ENCODE measurements at places on chromosomes 1 and 21.

DNA sequence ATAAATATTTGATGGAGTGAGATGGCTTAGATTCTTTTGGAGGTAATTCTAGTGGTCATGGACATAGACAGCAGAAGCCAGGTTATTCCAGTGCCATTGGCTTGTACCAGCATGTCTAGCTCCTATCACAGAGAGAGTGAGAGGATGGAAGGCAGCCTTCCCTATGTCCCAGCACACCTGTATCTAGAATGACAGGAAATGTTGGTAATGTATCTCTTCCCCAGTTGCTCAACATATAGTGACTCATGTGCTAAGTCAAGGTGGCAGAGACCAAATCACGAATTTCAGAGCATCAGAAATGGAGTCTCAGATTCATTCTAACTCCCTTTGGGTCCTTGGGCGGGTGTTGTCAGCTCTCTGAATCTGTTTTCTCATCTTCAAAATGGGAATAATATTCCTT, 28.4 kb downstream of the METTL13 start:
- DNase-seq = no peak

DNA sequence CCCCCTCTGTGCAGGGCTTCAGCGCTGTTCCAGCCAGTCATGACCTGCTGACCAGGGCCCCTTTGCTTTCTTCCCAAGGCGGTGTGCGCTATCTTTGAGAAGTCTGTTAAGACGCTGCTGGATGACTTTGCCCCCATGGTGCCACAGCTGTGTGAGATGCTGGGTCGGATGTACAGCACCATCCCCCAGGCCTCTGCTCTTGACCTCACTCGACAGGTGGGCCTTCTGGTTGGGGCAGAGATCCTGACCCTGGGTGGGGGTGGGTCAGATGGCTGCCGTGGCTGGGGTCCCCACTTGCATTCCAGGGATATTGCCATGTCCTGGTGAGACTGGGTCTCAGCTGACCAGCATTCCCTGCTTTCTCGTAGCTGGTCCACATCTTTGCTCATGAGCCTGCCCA, 9.0 kb upstream of the DPH2 start:
- no peak for DNase-seq

- no peak for DNase-seq
These were observed 42.5 kb downstream of the UTP25 start for GRCh38 chr1:209870151-209870831.

- DNase-seq = no peak
These were observed 6.1 kb downstream of the FLVCR1 start for GRCh38 chr1:212864201-212864600.

DNA sequence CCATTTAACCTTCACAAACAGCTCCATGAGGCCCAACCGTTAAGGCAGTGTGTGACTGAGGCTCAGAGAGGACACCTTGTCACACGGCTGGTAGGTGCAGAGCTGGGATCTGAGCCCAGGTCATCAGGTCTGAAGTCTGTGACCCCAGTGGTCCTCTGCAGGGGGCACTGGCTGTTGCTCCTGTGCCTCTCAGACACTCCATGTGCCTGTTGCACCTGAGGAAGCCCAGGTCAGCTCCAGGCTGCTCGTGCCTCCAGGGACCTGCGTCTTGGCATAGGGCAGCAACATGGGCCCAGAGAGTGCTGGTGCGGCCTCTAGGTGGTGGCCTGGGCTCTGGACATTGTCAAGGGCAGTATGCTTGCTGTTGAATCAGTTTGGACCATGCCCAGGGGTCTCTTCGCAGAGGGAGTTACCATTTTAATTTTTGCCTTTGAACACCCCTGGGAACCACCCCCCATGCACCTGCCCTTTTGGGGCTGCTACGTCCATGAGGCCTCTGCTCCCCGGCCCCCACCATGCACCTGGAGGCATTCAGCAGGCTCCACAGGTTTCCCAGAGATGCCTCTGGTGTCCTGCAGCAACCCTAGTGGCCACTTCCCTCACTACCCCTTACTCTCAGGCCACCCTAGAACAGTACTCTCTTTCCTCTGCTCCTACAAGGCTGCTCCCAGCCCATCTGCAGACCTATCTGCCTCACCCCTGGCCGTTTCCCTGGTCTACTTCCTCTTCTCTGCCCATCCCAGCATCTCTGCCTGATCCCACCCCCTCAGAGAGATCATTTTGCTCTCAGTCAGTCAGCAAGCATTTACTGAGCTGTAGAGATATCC, 25.2 kb upstream of the EPS8L3 start:
- DNase-seq = no peak

- DNase-seq = no peak
These were observed 48.5 kb downstream of the AKNAD1 start for GRCh38 chr1:108808438-108808837.

- DNase-seq = no peak
These were observed 340.2 kb downstream of the SMYD3 start for GRCh38 chr1:246166841-246167240.

DNA sequence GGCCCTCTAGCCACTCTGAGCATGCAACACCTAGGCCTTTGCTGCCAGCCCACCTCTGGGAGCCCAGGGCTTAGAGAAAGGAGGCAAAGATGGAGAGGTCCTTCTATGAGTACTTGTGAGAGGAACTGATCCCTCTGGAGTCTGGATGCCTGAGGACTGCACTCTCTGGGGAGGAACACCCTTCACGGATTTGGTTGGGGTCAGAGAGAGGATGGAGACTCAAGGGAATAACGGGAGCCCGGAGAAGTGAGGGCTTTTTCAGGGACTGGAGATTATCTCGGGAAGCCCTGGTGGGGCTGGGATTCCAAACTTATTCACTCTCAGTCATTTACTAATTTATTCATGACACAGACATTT, 413 bp upstream of the C1orf232 start:
- DNase-seq = no peak

- no peak for DNase-seq
These were observed 1.4 kb downstream of the MMEL1 start for GRCh38 chr1:2631136-2632050.

GRCh38 chr1:84370831-84371394, 27.4 kb upstream of the DNASE2B start:
- DNase-seq = no peak

GRCh38 chr1:185491604-185492003, 174.6 kb upstream of the IVNS1ABP start:
- DNase-seq = no peak

DNA sequence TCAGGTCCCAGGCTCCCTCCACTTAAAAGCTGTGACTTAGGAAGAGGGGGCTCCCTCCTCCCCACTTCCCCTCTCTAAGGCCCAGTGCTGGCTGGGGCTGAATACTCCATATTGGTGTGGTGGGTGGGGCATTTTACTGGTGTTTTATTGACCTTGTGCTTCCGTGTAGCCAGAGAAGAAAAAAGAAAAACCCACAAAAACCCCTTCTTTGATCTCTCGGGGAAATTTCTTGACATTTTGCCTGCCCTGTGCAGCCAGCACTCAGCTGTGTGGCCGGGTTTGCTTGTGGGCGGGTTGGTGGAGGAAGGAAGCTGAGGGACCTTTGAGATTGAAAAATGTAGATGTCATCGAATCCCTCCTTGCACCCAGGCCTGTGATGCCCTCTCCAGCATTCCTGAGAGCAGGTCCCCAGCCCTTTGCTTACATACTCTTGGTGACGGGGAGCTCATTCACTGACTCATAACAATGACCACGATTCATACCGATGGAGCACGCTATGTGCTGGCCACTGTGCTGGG, 24.8 kb downstream of the TNFRSF8 start:
- DNase-seq = no peak

GRCh38 chr1:173168941-173169340, 38.2 kb downstream of the TNFSF4 start:
- DNase-seq = no peak

GRCh38 chr1:25695090-25695770, 78.6 kb downstream of the MAN1C1 start:
- DNase-seq = peak; percentile 95

DNA sequence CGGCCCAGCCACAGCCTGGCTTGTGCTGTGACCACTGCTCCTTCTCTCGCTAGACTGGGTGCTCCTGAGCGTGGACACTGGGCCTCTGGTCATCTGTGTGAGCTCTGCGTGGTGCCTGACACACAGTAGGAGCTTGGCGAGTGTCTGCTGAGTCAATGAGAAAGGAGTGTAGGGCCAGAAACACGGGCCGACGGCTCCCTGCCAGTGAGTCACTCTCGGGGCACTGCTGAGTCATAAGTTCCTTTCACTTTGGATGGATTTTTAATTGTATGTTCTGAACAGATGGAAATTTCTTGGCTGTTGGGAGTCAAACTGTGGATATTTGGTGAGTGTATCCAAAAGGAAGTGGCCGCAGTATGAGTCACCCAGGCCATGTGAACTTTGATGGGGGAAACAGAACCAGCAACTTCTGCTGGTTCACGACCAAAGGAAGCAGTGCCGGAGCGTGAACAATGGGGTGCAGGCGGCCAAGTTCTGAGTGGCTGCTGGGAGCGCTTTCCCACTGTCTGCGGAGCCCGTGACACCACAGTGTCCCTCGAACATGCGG, 41.0 kb upstream of the COL18A1 start:
- DNase-seq = peak; percentile 97

DNA sequence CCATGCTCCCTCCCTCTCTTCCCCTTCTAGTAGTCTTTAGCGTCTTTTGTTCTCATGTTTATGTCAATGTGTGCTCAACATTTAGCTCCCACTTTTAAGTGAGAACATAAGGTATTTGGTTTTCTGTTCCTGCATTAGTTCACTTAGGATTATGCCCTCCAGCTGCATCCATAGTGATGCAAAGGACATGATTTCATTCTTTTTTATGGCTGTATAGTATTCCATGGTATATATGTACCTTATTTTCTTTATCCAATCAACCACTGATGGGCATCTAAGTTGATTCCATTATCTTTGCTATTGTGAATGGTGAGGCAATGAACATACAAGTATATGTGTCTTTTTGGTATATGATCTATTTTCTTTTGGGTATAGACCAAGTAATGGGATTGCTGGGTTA, 38.3 kb upstream of the PALMD start:
- no peak for DNase-seq

DNA sequence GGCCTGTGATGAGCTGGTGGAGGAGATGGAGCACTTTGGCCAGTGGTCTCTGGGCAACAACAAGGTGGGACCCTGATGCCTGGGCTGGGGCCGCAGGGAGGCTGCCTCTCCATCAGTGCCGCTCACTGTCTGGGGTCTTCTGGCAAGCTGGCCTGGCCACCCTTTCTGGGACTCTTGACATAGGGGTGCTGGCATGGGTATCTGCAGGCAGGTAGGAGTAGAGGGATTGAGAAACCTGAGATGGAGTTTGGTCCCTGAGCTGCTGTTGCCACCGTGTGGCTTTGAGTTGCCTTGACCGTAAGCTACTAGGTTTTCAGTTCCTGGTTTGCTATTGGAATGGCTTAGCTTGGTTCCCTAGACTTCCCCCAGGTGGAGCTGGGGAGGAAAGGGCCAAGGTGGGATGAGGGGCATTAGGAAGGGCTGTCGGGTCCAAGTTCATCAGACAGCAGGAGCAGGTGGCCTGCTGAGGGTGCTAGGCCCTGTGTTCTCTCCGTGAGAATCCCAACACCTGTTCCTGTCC, 13.2 kb upstream of the MFN2 start:
- no peak for DNase-seq

DNA sequence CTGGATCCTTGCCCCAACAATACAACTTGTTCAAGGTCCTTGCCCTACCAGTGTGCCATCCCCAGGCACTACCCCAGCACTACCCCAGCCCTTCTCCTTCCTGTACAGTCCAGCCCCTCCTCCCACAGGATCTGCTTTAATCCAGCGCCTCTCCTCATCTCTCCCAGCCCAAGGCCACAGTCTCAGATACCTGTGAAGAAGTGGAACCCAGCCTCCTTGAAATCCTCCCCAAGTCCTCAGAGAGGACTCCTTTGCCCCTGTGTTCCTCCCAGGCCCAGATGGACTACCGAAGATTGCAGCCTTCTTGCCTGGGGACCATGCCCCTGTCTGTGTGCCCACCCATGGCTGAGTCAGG, 6.5 kb upstream of the CDC20 start:
- DNase-seq = no peak

DNA sequence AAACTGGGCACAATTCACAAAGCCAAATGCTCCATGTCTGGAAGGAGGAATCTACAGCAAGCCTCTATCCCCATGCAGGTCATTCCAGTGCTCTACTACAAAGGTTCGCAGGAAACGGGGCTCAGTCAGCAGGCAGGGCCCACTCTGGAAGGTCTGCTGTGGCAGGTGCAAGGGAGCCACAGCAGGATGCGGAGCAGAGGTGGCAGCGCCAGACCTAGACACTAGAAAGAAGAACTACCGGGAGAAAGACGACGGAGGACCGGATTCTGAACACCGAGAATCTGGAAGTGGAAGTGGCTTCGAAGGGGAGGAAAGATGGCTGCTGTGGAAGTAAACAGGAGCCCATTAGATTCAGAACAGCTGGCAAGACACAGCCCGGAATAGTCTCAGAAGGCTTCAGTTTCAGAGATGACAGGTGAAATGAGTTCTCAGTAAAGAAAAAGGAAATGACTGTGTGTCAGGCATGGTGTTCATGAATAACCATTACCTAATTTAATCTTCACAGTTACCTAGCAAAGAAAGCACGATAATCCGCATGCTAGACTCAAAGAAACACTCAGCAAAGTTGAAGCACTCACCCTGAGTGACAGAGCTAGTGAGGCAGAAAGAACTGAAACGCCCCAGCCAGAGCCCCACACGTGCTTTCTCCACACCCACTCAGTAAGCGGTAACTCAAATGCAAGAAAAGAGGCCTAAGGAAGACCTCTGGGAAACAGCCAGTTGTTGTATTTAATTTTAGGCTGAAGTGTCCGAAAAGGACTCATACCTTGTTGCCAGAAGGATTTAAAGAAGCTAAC, 21.4 kb downstream of the SETD4 start:
- no peak for DNase-seq

GRCh38 chr1:8154621-8155052, 128.5 kb upstream of the ERRFI1 start:
- DNase-seq = no peak

- no peak for DNase-seq
These were observed 6.0 kb upstream of the KRTAP8-1 start for GRCh38 chr21:30818837-30819610.

- no peak for DNase-seq
These were observed 15.7 kb downstream of the RGS2 start for GRCh38 chr1:192824511-192824910.

- peak; percentile 80 for DNase-seq
These were observed 566.1 kb downstream of the PTPRU start for GRCh38 chr1:29802181-29803068.

DNA sequence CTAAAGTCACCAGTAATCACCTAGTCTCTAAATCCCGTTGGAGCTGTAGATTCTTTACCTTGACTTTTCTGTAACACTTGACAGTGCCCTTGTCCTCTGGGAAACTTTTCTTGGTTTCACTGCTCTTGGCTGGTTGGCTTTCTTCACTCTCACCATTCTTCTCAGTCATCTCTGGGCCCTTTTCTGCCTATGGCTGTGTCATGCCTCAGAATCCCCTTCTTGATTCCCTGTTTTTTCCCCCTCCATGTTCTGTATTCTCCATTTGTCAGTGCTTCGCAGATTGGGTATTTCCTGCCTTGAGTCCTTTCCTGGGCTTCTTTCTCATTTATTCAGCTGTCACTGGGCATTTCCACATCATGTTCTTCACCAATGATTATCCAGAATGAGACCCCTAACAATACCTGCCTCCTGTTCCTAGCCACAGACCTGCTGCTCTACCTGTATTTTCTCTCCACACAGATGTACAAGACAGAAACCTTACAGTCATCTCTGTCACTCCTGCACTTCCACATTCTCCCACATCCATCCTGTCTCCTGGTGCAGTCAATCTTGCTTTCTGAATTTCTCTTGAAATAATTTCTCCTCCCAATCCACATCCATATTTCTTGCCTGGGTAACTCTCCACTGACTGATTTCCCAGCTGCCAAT, 14.7 kb downstream of the UCK2 start:
- DNase-seq = no peak

Data from esophagus muscularis mucosa (tissue), 4 donors.